ENCODE measurements at places on chromosomes 3 and 15.

DNA sequence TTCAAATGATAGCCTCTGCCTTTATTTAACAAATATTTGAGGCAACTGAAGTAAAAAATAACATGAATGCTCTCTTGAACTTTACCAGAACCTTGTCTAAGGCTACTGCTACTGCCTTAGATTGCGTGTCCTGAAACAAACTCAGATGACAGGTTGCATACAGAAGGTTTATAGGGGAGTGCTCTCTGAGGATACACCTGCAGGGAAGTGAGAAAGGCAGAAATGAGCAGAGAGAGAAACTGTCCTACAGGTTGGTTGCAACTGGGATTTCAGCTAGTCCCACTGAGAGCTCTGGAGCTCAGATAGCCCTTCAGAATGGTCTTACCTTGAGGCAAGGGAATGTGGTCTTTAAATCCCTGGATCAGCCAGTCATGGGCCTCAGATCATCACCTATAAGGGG, 165.5 kb downstream of the IL5RA start:
- no peak for DNase-seq

DNA sequence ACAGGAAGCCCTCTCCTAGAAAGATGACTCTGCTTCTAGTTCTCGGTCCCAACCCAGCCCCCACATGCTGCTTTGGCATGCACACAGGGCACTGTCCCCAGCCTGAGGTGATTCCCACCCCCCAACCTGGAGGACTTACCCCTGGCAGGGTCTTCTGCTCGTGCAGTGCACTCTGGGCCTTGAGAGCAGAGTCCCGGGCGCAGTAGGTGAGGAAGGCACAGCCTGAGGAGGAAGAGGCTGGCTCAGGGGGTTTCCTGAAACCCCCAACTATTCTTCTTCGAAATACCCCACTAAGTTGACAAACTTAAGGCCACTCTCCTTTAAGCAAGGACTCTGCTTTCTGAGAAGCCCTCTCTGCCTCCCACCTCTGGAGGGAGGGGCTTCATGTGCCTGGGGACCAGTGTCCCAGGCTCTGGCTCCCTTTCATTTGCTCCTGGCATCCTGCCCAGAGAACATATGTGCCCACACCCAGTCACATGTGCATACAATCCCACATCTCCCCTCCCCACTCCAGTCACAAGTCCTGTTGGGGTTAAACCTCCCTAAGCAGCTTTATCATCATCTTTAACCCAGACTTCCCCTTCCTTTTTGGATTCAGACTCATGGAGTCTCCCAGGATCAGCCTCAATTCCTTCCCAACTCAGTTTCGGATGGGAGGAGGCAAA, 4.1 kb downstream of the CELF6 start:
- no peak for DNase-seq

- no peak for DNase-seq
Measured at GRCh38 chr3:158093526-158093925, 12.7 kb downstream of the SHOX2 start.

GRCh38 chr3:71628522-71628921, 45.0 kb upstream of the FOXP1 start:
- peak; percentile 3 for DNase-seq
